Left colon (tissue), 2 donors: ENCODE measurements at places on chromosomes 12 and 14.
A peak's percentile ranks its signal among the peaks of the same experiment; 100 is the strongest.

DNA sequence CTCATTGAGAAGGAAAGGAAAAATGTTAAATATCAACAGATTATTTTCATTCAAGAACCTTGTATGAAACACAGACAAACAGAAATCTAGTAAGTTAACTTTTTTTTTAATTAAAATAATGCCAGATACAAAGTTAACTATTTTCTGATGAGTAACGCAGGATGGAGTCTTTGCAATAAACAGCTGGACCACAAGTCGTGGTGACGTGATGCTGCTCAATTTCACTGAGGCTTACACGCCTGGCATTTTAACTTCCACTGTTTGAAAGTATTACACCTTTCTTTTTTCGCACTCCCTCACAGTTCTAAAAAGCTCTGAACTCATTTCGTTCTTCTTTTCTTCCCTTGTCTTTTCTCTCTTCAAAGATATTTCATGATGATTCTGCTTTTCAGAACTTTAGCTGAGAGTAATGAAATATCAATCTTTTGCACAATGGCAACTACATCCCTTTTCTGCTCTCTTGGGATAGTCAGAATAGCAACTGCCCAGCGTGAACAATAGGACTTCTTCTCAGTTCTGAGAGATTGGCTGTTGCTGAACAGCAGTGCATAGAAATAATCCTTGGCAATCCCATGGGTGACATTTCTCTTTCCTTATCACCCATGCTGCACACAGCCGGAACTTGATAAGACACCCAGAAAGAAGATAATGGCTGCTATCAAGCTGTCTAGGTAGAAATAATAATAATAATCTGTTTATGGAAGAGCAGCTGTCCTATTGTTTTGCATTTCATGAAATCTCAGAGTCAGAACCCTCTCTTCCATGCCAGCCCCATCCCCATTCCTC, 160.5 kb downstream of the BTG1 start:
- DNase-seq, result no peak

GRCh38 chr12:53755893-53756292, 4.1 kb upstream of the CISTR start:
- no peak for DNase-seq

GRCh38 chr14:50056435-50056834, 59.9 kb downstream of the VCPKMT start:
- DNase-seq, result peak; percentile 12

DNA sequence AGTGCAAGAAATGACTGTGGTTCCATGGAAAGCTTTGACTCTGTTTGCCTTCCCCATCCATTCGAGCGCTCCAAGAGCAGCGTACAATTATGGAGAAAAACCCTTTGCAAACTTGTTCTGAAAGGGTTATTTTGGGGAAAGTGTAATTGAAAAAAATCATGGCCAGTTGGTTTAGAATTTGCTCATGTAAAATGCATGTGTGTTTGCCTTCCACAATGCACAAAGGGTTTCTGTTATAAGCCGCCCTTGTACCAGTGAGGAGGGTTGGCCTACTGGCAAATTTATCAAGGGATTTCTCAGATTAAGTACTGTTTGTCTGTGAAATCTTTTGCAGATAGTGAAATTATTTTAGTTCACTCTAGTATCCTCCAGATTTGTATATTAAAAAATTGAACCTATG, 62.7 kb upstream of the PELI2 start:
- no peak for DNase-seq

DNA sequence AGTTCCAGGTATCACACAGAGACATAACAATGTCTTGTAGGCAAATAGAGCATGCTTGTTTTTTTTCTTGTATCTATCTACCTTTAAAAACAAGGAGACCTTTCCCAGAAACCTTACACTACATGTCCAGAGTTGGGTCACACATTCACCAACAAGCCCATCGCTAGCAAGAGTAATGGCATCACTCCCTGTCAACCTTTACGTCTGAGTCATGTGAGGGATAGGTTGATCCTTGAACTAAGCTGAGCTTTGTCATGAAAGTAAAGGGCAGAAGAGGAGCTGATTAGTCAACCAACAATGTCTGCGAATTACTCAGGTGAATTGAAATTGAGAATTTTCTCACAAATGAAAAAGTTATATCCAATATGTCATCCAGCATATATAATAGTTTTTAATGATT, 219.4 kb downstream of the CNTN1 start:
- no peak for DNase-seq

GRCh38 chr14:92898566-92899131, 24.3 kb upstream of the CHGA start:
- DNase-seq, result no peak

DNA sequence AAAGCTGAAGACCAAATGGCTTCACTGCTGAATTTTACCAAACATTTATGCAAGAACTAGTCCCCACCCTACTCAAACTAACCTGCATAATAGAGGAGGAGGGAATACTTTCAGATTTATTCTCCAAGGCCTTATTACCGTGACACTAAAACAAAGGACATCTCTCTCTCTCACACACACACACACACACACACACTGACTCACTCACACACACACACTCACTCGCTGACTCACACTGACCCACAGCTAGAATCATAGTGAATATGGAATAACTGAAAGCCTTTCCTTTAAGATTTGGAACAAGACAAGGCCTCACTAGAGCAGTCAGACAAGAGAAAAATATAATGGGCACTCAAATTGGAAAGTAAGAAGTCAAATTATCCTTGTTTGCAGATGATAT, 1014.1 kb downstream of the TMTC2 start:
- DNase-seq, result no peak

- DNase-seq, result no peak
These were observed 172.2 kb downstream of the SLC16A7 start for GRCh38 chr12:59768031-59768430.

DNA sequence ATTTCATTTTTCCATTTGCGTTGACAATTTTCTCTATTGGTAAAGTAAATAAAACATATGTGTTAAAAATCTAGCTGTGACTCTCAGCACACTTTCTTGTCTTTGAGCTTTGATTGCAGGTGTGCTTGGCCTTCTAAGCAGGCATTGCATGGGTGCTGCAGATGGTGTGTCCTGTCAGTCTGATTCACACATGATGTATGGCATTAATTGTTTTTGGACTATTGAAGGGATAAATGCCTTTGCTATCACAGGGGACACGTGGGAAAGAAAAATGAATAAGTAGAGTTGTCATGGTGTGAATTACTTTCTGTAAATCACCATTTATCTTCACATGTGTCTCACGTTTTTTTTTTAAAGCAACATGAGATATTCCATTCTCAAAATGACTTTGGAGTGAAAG, 211.3 kb upstream of the NAV3 start:
- DNase-seq, result no peak

DNA sequence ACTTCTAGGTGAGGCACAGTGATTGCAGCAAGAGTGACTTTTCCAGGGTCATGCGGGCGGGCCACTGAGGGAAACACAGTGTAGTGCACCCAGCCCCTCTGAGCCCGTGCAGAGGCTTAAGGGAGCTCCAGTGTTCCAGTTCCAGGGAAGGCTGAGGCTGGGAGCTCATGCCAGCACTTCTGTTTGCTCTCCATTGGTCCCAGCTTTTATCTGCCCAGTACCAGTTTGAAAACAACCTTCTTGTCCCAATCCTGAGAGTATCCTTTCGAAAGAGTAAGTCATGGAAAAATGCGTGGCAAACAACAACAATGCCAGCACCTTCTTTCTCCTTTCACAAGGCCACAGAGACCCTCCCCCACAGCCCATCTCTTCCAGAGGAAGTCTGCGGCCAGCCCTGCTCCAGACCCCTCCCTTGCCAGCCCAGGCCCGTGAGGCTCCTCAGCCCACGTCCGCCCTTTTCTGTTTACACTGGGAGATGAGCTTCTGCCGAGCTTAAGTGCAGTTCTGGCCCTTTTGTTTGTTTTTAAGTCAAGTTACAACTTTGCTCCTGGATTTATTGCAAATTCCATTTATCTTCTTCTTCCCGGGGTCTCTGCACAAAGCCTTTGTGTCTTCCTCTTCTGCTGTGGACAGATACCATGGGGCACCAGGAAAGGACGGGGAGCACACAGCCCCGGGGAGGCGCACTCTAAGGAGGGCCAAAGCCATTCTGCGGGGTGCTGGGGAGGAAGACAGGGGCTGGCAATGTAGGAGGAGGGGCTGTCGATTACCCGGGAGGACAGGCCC, 185.6 kb downstream of the ZFP36L1 start:
- DNase-seq, result peak; percentile 57

DNA sequence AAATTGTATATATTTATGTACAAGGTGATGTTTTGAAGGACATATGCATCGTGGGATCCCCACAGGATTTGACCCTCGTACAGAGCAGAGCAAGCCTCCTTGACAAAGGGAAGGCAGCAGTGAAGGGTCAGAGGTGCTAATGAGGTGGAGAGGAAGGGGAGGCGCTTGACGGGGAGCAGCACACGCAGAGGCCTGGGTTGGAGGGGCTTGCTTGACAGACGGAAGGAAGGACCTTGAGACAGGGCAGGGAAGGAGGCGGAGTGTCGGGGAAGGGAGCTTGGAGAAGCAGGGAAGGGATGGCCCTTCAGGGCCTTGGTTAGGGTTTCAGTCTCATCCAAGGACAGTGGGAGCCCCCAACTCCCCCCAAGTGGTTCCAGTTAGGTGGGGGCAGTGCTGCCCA, 52.6 kb downstream of the ZNF664 start:
- DNase-seq, result no peak

DNA sequence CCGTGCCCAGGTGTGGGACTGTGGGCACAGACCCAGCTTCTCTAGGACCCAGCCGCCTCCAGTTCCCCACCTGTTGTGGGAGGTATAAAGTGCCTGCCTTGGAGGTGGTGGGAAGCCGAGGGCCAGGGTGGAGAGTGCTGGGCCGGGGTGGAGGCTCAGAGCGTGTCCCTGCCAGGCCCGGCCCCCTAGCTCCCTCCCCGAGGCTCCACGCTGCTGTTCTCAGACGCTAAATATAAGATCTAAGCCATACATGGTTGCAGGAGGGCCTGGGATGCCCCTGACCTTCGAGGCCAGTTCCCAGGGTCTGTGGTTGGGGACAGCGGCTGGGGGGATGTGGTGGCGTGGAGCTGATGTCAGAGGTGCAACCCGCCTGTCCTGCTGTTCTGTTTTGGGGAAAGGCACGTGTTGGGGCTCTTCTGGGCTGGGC, 10.8 kb downstream of the INF2 start:
- DNase-seq, result no peak
